ENCODE measurements at places on chromosomes 7 and 10. TPM values are rescaled to one million over a fixed set of nuclear protein-coding genes. Genes with fewer than 3 reads are reported as not detected.

DNA sequence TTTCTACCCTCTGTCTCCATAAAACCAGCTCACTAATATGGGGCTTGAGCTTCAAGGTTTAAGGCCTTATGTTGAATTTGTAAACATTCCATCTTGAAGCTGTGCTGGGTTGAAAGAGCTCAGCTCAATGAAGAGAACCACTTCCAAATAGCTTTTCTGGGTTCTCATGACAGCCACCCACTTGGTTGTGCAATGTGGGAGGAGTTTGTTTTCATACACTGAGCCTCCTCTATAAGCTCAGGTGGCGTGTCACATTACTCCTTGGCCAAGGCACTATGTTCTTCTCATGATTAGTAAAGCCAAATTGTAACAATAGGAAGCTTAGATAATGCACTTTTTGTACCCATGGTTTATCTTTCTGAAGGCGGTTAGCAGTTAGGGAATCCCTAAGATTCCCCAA, 265.6 kb downstream of the PTEN start:
- DNase-seq = no peak

DOCK4 gene
- 11.8 TPM for total RNA-seq

GRCh38 chr7:29113384-29114102, 32.8 kb downstream of the CPVL start:
- no peak for DNase-seq

- DNase-seq = no peak
These were observed 32.8 kb upstream of the MEOX2 start for GRCh38 chr7:15719311-15719710.

ARMS2 gene
- not detected for total RNA-seq

DNA sequence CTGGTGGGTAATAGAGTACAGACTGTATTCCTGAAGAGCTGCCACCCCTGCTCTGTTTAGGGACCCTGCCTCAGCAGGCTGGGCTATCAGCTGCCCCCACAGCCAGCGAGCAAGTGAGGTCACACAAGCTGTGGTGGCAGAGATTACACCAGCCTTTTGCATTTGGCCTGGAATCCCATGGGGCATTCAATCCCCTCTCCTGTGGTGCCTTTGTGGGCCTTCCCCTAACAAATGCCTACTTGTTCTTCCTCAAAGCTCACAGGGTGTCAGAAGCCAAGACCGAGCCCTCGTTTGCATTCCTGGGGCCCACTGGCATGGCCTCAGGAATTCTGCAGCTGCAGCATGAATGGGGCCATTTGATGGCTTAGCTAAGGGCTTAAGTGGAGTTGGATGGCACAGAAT, 212.7 kb upstream of the PHYHIPL start:
- DNase-seq = no peak

GRCh38 chr10:89702121-89702480, 711 bp downstream of the KIF20B start:
- DNase-seq = no peak

FBXL13 gene
- total RNA-seq = 0.18 TPM

DNA sequence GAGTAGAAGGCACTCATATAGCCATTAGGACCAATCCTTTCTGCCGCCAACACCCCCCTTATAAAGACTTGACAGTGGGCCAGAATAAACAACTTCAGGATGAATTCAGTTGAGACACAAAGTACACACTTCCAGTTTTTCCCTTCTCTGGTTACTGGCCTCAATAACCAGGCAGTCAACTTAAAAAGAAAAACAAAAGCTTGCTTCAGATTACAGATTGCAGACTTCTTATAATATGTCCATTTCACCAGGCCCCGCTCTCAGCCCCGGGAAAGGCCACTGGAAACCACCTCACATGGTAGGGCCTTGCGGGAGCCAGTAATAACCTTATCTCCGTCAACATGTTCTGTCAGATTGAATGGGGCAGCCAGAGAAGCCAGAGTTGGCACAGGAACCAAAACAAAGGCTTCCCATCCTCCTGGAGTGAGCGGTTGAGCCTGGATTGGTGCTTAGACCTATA, 108.8 kb downstream of the EGFR start:
- no peak for DNase-seq
